ENCODE measurements at places on chromosomes 6 and 20. TPM values are rescaled to one million over a fixed set of nuclear protein-coding genes. Genes with fewer than 3 reads are reported as not detected.

BHLHE23 gene
- total RNA-seq: not detected

TNF gene
- total RNA-seq: not detected

EYA2 gene
- total RNA-seq: not detected

HLA-DRA gene
- total RNA-seq: 285 TPM

GNRH2 gene
- total RNA-seq: 0.94 TPM

Measured in A375 (cell line).